Activated CD4-positive, alpha-beta T cell treated with anti-CD3 and anti-CD28 coated beads, Interleukin-2, amount 50 U/mL, for 48 hours (primary cell): ENCODE measurements at places on chromosomes 5 and 9.

DNA sequence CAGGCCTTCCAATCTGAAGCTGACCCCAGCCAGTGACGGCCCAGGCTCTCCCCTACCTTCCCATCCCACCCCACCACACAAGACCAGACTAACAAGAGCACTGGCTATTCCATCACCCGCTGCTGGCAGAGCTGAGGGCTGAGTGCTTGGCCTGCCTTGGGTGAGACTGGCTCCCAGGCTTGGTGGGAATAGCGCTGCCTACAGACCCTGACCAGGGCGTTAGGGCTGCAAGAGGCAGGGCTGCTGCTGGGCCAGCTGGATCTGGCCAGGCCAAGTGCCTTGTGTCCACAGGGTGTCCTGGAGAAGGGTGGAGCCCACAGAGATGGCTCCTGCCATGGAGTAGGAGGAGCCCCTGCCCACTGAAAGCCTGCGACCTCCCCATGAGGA, 31.6 kb upstream of the ANGPTL2 start:
- DNase-seq = peak; percentile 8

DNA sequence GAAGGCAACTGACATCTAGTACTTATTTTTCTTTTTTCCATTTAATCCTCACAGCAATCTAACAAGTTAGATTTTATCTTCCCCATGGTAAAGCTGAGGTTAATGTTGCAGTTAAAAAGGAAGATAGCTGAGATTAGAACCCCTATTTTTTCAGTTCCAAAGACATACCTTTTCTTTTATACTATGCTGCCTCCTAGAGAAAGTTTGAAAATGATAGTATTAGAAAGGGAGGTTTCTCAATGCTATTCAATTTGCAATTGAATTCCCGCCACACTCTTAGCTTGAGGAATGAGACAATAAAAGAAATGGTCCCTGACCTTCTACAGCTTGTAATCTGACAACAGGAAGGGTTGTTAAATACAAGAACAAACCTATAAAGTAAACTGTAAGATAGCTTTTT, 195.9 kb upstream of the TRIM32 start:
- no peak for DNase-seq

DNA sequence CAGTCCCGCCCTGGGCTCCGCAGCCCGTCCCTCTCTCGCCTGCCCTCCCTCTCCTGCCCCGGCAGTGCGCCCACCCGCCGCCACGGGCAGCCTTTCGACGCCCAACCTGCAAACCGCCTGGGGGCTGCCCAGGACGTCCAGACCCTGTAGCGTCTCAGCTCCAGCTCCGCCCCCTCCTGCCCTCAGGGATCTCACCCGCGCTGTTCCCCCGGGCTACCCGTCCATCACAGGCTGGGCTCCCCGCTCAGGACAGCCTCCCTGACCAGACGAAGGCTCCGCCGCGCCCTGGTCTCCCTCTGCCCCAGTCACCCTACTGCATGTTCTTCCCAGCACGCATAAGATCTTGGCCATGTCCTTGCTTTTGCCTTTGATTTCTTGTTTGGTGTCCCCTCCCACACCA, 1.4 kb downstream of the RASGEF1C start:
- no peak for DNase-seq

GRCh38 chr5:17436761-17437221, 61.2 kb upstream of the TAF11L2 start:
- no peak for DNase-seq

DNA sequence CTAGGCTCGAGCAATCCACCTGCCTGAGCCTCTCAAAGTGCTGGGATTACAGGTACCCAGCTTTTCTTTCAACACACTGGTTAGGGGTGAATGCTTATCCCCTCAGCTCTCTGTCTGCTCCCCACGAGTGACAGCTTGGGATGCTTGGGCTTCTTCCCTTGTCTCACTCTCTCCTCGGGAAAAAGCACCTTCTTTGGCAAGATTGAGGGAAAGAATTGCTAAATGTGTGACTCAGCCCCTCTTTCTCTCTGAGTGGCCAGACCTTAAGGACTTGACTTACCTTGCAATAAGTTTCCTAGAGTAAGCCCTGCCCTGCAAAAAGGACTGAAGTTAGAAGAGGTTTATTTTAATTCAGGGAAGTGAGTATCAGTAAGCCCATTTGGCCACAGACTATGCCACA, 68.1 kb upstream of the ERBIN start:
- DNase-seq = no peak

GRCh38 chr5:139745800-139746690, 49.6 kb upstream of the PSD2 start:
- peak; percentile 36 for DNase-seq

GRCh38 chr9:75432888-75433287, 344.6 kb downstream of the OSTF1 start:
- no peak for DNase-seq

DNA sequence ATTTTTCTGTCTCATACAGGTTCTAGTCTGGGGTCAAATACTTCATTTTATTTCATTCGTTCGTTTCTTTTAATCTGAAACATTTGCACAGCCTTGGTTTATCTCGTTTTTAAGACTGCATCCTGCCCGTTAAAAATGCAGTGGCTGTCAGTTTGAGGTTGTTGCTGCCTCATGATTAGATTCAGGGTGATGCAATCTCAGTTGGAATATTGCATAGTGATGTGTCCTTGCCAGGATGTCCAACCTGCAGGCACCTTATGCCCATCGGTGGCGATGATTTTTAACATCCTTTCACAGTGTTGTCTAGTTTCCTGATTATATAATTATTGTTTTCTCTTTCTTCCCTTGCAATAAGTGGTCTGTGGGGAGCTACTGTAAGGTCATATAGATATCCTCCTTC, 45.1 kb downstream of the SH3GL2 start:
- DNase-seq = no peak

DNA sequence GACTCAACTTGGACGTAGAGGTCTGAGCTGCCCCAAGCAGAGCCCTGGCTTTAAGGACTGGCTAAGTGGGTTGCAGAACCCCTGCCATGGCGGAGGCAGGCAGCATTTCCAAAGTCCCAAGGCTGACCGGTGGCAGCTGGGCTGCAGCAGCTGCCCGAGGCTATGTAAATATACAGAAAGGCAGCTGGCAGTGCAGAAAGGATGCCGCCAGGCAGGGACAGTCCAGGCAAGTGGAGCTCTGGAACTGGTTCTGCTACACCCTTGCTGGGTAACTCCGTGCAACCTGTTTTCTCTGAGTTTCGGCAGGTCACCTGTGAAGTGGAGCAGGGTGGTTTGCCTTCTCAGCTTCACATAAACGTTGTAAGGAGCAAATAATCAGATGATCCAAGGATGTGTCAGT, 46.0 kb downstream of the SHB start:
- no peak for DNase-seq

DNA sequence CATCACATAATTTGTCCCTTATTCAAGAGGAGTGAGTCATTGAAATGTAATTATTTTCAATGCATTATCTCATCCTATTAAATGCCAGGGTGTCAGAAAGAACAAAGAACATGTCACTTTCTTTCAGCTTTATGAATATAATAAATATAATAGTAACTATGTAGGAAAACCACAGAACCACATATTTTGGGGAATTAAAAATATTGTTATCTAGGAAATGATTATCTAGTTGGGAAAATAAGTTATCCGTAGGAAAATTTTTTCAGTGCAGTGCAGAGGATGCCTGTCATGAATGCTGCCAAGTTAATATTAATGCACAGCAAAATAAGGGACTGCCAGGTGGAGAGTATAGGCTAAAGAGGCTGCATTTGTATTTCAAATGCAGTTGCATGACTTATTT, 844.8 kb downstream of the MAT2B start:
- DNase-seq = no peak

DNA sequence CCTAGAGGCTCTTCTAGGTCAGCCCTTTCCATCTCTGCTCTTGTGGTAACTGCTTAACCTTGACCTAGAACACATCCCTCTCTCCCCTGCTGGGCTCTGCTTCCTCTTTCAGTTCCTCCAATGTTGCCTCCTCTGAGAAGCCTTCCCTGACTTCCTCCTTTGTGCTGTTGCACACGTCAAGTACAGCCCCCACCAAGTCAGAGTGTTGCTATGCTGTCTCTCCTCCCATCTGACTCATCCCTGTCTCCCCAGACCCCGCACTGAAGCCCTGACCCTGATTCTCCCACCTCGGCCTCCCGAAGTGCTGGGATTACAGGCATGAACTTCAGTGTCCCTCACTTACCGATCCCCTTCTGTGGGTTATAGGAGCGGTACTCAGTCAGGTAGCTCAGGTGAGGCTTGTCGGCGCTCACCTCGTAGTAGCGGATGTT, 10.4 kb upstream of the TRIM14 start:
- DNase-seq = no peak

DNA sequence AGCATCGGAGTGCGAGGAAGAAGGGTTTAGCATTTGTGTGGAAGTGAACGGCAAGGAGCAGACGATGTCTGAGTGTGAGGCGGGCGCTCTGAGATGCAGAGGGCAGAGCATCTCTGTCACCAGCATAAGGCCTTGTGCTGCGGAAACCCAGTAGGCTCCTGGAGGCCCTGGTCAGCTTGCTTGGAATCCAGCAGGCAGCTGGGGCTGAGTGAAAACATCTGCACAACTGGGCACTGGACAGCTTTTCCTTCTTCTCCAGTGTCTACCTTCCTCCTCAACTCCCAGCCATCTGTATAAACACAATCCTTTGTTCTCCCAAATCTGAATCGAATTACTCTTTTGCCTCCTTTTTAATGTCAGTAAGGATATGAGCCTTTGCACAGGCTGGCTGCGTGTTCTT, 72.1 kb downstream of the C7 start:
- no peak for DNase-seq

- DNase-seq = peak; percentile 84
These were observed at the start of gene RUFY1 for GRCh38 chr5:179550511-179551342. TSS of gene RUFY1 (plus strand) at chr5:179550554. CDS start at chr5:179550570, 16 bp downstream.

DNA sequence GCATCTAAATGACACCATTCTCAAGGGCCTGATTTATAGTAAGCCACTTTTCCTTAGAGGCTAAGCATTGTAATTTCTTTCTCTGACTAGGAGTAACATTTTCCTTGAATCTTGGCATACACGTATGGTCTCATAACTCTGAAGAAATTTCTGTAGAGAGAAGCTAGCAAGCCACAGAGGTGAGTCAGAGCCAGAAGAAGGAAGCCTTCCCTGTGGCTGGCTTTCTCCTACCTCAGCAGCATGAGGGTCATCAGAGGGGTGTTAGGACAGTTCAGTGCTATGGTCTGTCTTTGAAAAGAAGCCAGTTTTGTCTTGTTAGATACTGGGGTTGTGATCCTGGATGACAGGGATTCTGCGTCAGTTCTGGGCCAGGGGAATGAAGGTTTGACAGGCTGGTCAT, 3.2 kb downstream of the SNX30 start:
- peak; percentile 32 for DNase-seq

GRCh38 chr5:135376961-135377624, 21.9 kb downstream of the MACROH2A1 start:
- DNase-seq = peak; percentile 46

- DNase-seq = peak; percentile 66
These were observed at the start of gene DNM1 for GRCh38 chr9:128203024-128203706. TSS of gene DNM1 (plus strand) at chr9:128203379. CDS start at chr9:128203471, 92 bp downstream.

GRCh38 chr5:161096581-161096980, 244.6 kb upstream of the ATP10B start:
- no peak for DNase-seq

GRCh38 chr5:1851290-1851934, 31.3 kb downstream of the IRX4 start:
- no peak for DNase-seq

GRCh38 chr5:3181671-3182070, 414.0 kb upstream of the IRX1 start:
- DNase-seq = no peak

- DNase-seq = no peak
These were observed 94.4 kb downstream of the SIL1 start for GRCh38 chr5:139103762-139104161.

- DNase-seq = no peak
These were observed 832.7 kb upstream of the ZNF608 start for GRCh38 chr5:125579182-125579581.

GRCh38 chr9:2087500-2088313, 72.6 kb downstream of the SMARCA2 start:
- DNase-seq = peak; percentile 16

DNA sequence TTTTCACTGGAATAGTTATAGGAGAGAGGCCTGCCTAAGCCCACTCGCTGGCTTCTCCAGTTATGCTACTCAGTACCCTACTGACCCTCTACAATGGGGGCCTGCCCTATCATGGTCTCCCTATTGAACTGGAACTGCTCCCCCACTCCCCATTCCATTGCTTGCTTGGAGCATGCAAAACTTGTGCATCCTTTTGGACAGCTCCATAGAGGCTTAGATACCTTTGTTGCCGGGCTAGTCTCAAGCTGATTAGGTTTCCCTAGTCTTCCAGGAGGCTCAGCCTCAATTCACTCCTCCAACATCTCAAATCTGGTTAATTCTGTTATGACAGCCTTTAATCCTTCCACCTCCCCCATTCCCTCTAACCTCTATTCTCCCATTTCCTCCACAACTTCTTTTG, 39.9 kb downstream of the KIF24 start:
- no peak for DNase-seq

- DNase-seq = peak; percentile 23
These were observed 15.9 kb upstream of the SYNPO start for GRCh38 chr5:150624334-150625163.

GRCh38 chr9:130939405-130940026, 469 bp upstream of the FIBCD1 start:
- DNase-seq = no peak

- no peak for DNase-seq
These were observed 19.7 kb downstream of the UBAC1 start for GRCh38 chr9:135941288-135941995.

GRCh38 chr9:127450243-127450760, 904 bp downstream of the RPL12 start:
- DNase-seq = no peak

GRCh38 chr5:173743641-173744343, 127.3 kb upstream of the BOD1 start:
- no peak for DNase-seq

DNA sequence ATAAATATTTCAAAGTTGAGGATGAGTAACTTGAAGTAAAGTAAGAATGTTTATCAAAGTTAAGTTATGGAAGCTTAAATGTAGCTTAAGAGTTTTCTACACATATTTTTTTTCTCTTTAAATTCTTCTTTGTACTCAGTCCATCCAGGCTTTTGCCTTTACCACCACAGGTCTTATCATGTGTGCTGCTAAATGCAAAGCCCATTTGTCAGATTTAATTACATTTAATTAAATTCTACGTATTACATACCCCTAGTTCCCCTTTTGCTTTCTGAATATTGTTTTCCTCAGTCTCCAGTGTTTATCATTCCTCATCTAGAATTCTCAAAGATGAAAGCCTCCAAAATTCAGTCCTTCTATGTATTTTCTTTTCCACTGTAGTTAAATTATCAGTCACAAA, 1841.9 kb downstream of the EFNA5 start:
- DNase-seq = no peak

GRCh38 chr5:180494510-180495181, 467 bp downstream of the CNOT6 start:
- DNase-seq = peak; percentile 46

- no peak for DNase-seq
These were observed 3.9 kb downstream of the SPARC start for GRCh38 chr5:151682751-151683331.
